ENCODE measurements at places on chromosomes 2 and 18. TPM values are rescaled to one million over a fixed set of nuclear protein-coding genes. Genes with fewer than 3 reads are reported as not detected.

DNA sequence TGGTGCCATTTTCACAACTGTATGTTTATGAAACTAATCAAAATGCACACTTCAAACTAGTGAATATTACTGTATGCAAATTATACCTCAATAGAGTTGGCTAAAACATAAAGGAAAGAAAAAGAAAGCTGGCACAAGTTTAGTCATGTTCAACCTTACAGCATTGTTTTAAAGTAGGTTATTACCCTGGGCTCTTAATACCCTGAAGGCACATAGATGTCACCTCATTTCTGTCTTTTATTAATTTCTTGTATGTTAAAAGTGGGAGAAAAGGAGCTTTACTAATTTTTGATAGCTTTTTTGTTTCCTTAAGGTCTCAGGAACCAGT lies 32.7 kb downstream of the TMEM131 start:
- H3K4me3 ChIP-seq: no peak overlapping the region
- DNase-seq: no peak
- H3K4me1 ChIP-seq: peaks cover 34% of the 10 kb centered on the region
- no peaks in the 10 kb centered on the region for H3K27me3 ChIP-seq
- H3K36me3 ChIP-seq: peaks cover 5% of the 10 kb centered on the region

GRCh38 chr2:60405271-60405919 lies 148.1 kb downstream of the BCL11A start:
- no peak overlapping the region for H3K4me3 ChIP-seq
- H3K36me3 ChIP-seq: no peaks in the 10 kb centered on the region
- peaks cover 12% of the 10 kb centered on the region for H3K4me1 ChIP-seq
- peaks cover 3% of the 10 kb centered on the region for H3K27me3 ChIP-seq

DNA sequence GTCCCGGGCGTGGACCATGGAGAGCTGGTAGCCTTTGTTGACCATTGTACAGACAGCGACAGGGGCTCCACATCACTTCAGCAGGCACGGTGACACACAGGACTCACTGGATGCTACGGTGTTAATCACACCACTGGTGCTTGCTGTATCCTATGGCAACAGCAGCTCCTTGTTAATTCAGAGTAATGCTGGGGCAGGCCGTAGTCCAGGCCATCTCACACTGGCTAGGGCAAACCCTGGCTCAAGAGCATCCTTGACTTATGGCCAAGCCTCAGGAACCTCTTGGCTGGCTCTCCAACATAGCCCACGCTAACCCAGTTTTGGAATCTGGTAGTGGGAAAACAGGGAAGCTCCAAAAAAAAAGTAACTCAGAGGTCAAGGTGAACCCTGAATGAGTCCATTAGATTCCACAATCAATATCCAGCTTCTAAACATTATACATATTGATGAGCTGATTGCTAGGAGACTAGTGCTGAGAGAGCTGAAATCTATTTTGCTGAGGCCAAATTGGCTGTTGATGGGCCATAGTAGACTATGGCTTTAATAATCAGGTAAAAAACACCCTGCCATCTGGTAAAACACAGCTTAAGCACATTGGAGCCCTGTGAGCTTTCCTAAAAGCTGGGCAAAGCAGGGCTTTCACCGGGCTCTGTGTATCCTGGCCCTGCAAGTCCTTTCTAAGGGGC lies 253.6 kb downstream of the PRKCE start:
- no peak for DNase-seq
- H3K36me3 ChIP-seq: no peaks in the 10 kb centered on the region
- H3K27ac ChIP-seq: no peak overlapping the region
- H3K4me3 ChIP-seq: no peak overlapping the region
- H3K4me1 ChIP-seq: no peaks in the 10 kb centered on the region

BCL11A gene
- total RNA-seq: 15.4 TPM

GRCh38 chr2:240203031-240203787 lies 62.8 kb upstream of the OTOS start:
- H3K4me1 ChIP-seq: peaks cover 13% of the 10 kb centered on the region
- H3K4me3 ChIP-seq: no peak overlapping the region
- H3K27me3 ChIP-seq: peaks cover 12% of the 10 kb centered on the region
- H3K36me3 ChIP-seq: peaks cover 2% of the 10 kb centered on the region
- DNase-seq: peak; percentile 27

EPG5 gene
- 28.9 TPM for total RNA-seq

GKN1 gene
- 0.37 TPM for total RNA-seq

DNA sequence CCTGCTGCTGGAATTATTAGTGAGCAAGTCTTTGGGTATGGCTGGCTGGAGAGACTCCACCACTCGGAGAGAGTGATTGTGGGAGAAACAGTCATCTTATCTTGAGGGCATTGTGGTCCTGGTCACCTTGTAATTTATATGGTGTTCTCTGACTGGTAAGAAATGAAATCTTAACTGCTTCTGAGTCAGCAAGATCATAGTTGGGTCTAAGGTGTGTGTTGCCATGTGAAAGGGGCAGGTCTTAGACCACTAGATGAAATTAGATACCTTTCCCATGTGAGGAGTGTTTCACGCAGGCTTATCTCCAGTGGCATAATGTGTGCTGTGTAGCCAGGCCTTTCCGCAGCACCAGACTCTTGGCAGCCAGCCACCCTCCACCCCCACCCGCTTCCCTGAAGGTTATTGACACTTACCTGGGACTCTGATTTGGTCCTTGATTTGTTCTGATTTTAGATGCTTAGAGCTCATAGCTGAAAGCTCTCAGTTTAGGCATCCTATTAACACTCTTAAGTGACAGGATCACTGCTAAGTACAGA lies 7.7 kb downstream of the MAPRE3 start:
- H3K4me1 ChIP-seq: peaks cover 6% of the 10 kb centered on the region
- H3K27me3 ChIP-seq: no peaks in the 10 kb centered on the region
- no peaks in the 10 kb centered on the region for H3K36me3 ChIP-seq
- no peak for DNase-seq
- H3K27ac ChIP-seq: no peak overlapping the region
- H3K4me3 ChIP-seq: no peak overlapping the region

DNA sequence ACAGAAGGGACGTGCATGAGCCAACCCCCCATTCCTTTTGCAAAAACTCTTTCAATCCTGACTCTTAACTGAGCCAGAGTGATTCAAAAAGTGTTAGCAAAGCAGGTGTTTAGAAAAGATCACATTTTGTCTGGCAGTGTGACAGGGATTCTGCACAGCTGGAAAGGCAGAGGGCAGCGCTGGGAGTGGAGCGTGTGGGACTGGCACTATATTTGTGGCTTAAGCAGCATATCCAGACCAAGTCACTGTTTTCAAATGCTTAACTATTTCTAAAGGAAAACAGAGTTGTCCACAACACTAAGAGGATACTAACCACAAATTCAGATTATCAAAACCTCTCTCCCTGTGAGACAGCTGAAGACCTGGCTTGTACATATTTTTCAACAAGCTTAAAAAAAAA lies 19.0 kb downstream of the CABYR start:
- no peak overlapping the region for H3K4me3 ChIP-seq
- H3K4me1 ChIP-seq: peaks cover 5% of the 10 kb centered on the region
- no peak for DNase-seq
- H3K27me3 ChIP-seq: no peaks in the 10 kb centered on the region
- H3K27ac ChIP-seq: no peak overlapping the region

DNA sequence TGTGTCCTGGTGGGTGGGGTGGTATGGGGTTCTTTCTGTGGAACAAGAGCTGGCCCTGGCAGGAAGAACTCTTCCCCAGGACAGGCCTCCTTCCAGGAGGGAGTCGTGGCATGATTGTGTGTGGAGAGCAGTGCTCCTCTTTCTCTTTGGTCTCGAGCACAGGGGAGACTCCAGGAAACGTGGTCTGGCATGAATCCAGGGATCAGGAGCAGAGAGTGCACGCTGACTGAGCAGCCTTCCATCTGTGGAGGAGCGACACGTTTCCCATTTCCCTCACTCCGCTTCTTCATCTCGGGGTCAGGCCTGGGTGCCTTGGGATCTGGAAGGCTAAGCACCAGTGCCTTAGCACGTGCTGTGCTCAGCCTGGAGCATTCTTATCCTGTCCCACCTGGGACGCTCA lies 132.0 kb upstream of the HDAC4 start:
- no peak overlapping the region for H3K27ac ChIP-seq
- peak; percentile 50 for DNase-seq
- H3K4me1 ChIP-seq: no peaks in the 10 kb centered on the region
- H3K4me3 ChIP-seq: no peak overlapping the region
- peaks cover 14% of the 10 kb centered on the region for H3K27me3 ChIP-seq
- peaks cover 1% of the 10 kb centered on the region for H3K36me3 ChIP-seq

GRCh38 chr18:36179562-36180355 lies 7.5 kb upstream of the MOCOS start:
- H3K36me3 ChIP-seq: peaks cover 10% of the 10 kb centered on the region
- no peak overlapping the region for H3K4me3 ChIP-seq
- peaks cover 20% of the 10 kb centered on the region for H3K4me1 ChIP-seq
- DNase-seq: no peak
- no peaks in the 10 kb centered on the region for H3K27me3 ChIP-seq

DNA sequence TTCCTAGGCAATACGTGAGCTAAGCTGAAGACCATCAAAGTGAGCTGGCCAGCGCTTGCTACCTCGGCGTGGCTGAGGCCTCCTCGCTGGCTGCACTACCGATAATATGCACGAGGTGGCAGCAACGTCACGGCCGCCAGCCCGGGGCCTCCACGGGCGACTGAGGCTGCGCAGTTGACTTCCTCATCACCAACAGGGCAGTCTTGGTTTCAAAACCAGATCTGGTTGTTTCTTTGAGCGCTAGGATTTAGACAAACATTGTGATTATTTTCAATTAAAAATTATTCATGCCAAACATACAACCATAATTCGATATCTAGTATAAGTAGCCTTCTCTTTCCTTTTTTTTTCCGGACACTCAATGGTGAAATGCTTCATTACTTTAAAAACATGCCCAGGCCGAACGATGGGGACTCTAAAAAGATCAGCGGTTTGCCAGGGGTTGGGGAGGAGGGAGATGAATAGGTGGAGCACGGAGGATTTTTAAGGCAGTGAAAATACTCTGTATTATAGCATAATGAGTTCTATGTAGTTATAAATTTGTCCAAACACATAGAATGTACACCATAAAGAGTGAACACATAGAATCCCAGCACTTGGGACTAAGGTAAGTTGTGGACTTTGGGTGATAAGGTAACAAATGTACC lies 52.0 kb downstream of the CYBRD1 start:
- peak overlapping the region; percentile 15 for H3K27ac ChIP-seq
- no peak overlapping the region for H3K4me3 ChIP-seq
- H3K27me3 ChIP-seq: peaks cover 2% of the 10 kb centered on the region
- no peak for DNase-seq
- peaks cover 6% of the 10 kb centered on the region for H3K4me1 ChIP-seq
- H3K36me3 ChIP-seq: no peaks in the 10 kb centered on the region

SERPINB12 gene
- not detected for total RNA-seq

DNA sequence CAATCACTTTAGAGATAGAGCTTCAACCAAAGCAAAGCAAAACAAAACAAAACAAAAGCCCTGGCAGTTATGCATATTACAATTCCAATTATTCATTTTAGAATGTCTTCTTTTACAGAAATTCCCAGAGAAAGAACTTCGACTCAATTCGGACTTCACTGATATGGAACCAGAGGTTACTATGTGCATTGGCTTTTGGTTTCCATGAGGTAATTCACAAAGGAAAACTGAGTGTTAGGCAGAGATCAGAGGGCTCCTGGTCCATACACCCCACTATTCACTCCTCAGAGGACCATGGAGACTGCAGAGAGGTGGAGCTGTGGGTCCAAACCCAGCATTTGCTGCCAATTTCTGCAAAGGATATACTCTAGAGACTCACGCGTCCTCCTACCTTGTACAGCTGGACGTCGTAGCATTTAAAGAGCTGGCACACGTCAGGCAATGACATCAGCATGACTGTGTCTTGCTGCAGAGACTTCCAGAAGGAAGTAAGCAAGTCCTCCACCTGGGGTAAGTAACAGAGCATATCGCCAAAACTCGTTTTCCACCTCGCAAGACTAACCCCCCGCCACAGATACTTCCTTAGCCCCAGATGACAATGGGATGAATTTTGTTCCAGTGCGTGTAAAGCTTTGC lies 31.3 kb upstream of the CREG2 start:
- no peaks in the 10 kb centered on the region for H3K4me1 ChIP-seq
- no peaks in the 10 kb centered on the region for H3K36me3 ChIP-seq
- peaks cover 7% of the 10 kb centered on the region for H3K27me3 ChIP-seq
- DNase-seq: no peak

DNA sequence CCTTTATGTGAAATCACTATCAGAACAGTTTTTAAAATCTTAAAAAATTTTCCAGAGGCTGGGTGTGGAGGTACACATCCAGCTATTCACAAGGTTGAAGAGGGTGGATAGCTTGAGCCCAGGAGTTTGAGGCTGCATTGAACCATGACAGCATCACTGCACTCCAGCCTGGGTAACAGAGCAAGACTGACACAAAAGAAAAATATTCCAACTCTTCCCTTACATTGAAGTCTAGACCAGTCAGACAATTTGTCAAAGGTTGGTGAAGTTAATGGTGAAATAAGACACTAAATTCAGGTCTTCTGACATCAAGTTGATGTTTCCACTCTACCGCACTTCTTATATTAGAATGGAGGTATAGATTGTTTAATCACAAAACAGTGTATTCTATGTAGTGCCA lies 52.8 kb downstream of the HYCC2 start:
- H3K36me3 ChIP-seq: peaks cover 12% of the 10 kb centered on the region
- H3K27me3 ChIP-seq: no peaks in the 10 kb centered on the region
- no peak overlapping the region for H3K4me3 ChIP-seq
- no peak for DNase-seq
- H3K27ac ChIP-seq: no peak overlapping the region

- H3K36me3 ChIP-seq: peaks cover 2% of the 10 kb centered on the region
- DNase-seq: no peak
- H3K27ac ChIP-seq: no peak overlapping the region
- H3K4me1 ChIP-seq: no peaks in the 10 kb centered on the region
- H3K4me3 ChIP-seq: no peak overlapping the region
Observed at GRCh38 chr2:230023313-230023712, 45.4 kb downstream of the SLC16A14 start.

TGOLN2 gene
- 101 TPM for total RNA-seq

DNAH6 gene
- 0.12 TPM for total RNA-seq

DNA sequence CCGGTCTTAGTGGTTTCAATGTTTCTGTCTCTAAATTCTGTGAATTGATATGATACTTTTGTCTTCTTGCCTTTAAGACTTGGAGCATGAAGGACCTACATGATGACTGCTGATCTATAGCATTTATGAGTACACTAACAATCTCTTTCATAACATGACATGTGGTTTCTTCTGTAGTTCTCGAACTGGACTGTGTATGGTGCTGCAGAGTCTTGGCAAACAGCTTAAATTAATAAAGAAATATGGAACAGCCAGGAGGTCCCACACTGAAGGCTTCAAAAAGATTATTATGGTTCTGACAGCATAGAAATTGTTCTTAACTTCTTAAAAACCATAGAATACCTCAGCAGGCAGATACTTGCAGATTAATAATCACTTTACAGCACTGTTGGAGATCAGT lies 145.0 kb downstream of the DCC start:
- peaks cover 9% of the 10 kb centered on the region for H3K27me3 ChIP-seq
- no peaks in the 10 kb centered on the region for H3K36me3 ChIP-seq
- H3K4me3 ChIP-seq: no peak overlapping the region

SAG gene
- total RNA-seq: not detected

NPAS2 gene
- 21.7 TPM for total RNA-seq

- DNase-seq: no peak
- H3K4me1 ChIP-seq: no peaks in the 10 kb centered on the region
- H3K4me3 ChIP-seq: no peak overlapping the region
- H3K36me3 ChIP-seq: no peaks in the 10 kb centered on the region
- H3K27me3 ChIP-seq: no peaks in the 10 kb centered on the region
Observed at GRCh38 chr18:57859314-57859713, 56.2 kb upstream of the ATP8B1 start.

GRCh38 chr2:146873056-146873455 lies 971.8 kb upstream of the ACVR2A start:
- no peaks in the 10 kb centered on the region for H3K36me3 ChIP-seq
- no peaks in the 10 kb centered on the region for H3K27me3 ChIP-seq
- H3K4me3 ChIP-seq: no peak overlapping the region
- no peak for DNase-seq
- H3K27ac ChIP-seq: no peak overlapping the region
- peaks cover 8% of the 10 kb centered on the region for H3K4me1 ChIP-seq
